NCI-H2107 (cell line): ENCODE measurements at places on chromosomes 6 and 20.

DNA sequence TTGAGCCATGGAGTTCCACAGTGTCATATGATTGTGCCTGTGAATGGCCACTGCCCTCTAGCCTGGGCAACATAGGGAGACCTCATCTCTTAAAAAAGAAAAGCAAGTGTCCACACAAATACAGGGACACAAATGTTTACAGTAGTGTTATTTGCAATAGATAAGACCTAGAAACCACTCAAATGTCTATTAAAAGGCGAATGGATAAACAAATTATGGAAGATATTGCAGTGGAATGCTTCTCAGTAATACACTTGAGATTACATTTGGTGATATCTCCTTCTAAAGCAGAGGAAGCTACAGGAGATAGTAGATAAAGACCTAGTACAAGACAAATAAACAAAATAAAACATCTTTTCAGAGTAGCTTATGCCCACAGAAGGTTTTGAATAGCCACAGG is 44.6 kb upstream of the ASCC3 start:
- no peak for DNase-seq

DNA sequence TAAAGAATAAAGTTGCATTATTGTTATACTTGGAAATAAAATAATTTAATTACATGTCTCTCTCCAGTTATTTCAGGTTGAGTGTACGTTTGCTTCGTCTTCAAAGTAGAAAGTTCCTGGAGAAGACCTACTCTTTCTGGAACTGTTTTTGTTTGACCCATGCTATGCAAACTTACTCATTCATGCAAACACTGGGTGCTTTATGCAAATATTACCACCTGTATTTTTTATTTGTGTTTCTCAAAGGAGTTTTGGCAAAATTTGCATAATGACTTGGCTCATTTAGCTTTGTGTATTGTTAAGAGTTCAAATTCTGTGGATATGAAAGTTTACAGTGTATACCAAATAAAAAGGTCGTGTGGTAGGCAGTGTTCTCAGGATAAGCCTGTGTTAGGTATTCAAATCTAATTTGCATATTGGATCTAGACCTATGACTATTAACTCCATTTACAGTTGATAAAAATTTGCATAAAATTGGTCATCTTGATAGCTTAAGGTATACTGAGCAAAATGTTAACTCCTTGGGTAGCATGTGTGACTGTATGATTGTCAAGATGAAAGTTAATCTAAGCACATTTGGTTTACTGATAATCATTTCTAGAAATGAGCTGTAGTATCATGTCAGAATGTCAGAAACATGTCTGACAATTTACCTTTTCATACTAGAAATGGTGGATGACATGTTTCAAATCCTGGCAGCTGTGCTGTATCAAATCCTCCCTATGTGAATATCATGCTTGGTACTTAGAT is 65.2 kb downstream of the CDKAL1 start:
- DNase-seq: no peak

GRCh38 chr6:14121936-14122344 is 4.4 kb downstream of the CD83 start:
- no peak for DNase-seq

DNA sequence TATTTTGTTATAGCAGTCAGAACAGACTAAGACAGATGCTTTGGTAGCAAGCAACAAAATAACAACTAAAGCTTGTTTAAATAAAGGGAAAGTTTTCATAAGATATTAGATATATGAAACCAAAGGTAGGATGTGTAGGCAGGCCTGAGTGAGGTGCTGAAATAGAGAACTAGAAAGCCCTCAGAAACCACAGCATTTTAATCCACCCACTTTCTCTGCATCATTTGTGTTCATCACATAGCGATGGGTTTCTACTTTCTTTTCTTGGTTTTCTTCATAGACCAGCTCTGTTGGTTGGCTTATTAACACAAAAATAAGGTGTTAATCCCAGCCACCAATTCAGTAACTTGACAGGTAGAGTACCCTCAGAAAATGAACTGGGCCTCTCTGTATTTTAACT is 58.6 kb downstream of the RPS12 start:
- DNase-seq: no peak

DNA sequence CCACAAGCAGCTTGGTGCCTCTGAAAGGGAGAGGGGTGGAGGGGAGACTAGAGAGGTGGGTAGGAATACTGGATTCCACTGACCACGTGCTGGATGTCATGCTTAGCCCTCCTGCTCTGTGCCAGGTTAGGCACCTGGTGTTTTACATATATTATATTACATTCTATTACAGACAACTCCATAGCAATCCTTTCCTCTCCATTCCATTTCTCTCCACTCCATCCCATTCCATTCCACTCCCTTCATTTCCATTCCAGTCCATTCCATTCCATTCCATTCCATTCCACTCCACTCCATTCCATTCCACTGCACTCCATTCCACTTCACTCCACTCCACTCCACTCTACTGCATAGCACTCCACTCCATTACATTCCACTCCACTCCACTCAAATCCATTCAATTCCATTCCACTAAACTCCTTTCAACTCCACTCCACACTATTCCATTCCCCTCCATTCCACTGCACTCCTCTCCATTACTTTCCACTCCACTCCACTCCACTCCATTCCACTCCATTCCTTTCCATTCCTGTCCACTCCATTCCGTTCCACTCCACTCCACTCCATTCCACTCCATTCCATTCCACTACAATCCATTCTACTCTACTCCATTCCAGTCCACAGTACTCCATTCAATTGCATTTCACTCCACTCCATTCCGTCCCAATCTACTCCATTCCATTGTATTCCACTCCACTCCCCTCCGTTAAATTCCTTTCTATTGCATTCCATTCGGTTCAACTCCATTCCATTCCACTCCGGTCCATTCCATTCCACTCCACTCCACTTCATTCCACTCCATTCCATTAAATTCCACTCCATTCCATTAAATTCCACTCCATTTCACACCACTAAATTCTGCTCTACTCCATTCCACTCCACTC is 27.2 kb upstream of the DEFB125 start:
- DNase-seq: no peak
